ENCODE measurements at places on chromosomes 12 and 14.

GRCh38 chr12:116719731-116720528 lies 17.9 kb downstream of the SPRING1 start:
- no peak for DNase-seq

- DNase-seq, result no peak
Observed at GRCh38 chr12:108349278-108349688, 10.2 kb upstream of the CMKLR1 start.

DNA sequence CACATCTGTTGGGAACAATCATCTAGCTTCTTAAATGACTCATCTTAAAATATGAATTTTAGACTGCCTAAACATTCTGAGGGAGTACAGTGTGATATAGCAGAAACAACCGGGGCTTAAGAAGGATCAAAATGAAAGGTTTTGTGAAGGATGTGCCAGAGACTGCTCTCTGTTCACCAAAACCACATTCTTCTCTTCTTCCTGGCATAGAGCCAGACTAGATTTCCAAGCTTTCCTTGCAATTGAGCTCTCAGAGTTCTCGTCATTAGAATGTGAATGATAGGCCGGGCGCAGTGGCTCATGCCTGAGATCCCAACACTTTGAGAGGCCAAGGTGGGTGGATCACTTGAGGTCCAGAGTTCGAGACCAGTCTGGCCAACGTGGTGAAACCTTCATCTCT lies 94.5 kb downstream of the LRRIQ1 start:
- DNase-seq, result no peak

- no peak for DNase-seq
Observed at GRCh38 chr12:795305-795704, 42.9 kb downstream of the WNK1 start.

GRCh38 chr14:38038986-38039385 lies 168.7 kb upstream of the SSTR1 start:
- no peak for DNase-seq

DNA sequence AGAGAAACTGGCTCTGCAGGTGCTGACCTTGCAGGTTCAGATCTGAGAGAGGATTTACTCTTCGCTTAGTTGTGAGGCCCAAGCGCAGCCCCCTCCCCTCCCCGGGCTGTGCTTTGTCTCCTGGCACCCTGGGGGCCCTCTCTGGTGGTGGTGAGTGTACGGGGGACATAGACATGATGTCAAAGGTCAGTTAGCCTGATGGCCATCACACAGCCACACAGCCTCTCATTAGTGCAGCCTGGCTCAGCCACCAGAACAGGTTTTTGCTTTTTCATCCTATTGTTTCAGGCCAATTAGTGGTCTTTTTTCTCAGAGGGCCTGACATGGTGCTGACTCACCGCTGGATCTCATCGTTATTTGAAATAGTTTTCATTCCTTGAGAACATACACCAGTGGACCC lies 437.9 kb downstream of the AACS start:
- DNase-seq, result no peak

DNA sequence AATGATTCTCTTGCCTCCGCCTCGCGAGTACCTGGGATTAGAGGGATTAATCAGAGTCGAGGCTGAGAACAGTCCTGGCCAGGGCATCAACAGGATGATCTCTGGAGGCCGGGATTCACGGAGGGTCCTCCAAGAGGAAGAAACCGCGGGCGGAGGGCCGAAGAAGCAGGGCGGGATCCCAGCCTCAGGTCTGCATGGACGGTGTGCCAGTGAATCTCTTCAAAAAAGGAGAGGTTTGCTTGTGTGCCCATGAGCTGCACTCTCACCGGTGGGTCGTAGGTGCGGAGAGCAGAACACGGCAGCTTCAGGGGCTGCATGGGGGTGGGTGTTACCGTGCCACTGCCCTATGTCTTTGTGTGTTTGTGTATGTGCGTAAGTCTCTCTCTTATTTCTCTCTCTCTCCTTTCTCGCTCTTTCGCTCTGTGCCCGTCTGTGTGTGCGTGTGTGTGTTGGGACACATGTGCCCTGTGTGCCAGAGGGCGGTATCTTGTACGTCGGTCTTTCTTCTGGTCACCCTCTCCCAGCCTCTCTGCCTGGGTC lies 768.2 kb upstream of the ALG10B start:
- no peak for DNase-seq

DNA sequence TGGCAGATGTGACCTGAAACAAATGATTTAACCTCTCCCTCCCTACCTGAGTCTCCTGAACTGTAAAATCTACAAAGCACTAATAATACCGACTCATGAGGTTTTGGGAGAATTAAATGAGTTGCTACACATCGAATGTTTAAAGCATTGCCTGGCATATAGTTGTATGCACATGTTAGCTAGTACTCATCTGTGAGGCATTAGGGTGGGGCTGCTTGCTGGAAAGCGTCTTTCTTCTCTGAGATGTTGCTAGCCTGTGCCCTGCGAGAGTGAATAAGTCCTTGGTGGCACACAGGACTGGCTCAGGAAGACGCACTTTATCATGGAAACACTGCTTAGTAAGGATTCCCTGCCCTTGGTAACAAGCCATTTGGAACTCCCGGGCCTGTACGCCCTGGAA lies 6.1 kb downstream of the RAPGEF3 start:
- DNase-seq, result no peak

DNA sequence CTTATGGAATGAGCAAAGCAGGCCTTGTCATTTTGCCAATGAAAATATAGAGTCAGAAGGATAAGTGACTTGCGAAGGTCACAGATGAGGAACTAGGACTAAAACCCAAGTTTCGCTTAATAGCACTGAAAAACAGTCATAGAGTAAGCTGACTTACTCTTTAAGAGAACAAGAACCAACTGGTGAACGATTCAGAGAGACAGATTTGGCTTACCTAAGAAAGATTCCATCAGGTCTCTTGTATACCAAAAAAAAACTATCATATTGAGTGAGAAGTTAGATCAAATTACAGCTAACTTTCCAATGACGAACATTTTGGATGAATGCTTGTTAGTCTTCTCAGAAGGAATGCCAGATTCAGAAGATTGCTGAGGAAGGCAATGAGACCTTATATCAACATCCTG lies 74.2 kb downstream of the ZFC3H1 start:
- DNase-seq, result no peak

- no peak for DNase-seq
Observed at GRCh38 chr12:30268041-30268440, 427.6 kb downstream of the IPO8 start.

DNA sequence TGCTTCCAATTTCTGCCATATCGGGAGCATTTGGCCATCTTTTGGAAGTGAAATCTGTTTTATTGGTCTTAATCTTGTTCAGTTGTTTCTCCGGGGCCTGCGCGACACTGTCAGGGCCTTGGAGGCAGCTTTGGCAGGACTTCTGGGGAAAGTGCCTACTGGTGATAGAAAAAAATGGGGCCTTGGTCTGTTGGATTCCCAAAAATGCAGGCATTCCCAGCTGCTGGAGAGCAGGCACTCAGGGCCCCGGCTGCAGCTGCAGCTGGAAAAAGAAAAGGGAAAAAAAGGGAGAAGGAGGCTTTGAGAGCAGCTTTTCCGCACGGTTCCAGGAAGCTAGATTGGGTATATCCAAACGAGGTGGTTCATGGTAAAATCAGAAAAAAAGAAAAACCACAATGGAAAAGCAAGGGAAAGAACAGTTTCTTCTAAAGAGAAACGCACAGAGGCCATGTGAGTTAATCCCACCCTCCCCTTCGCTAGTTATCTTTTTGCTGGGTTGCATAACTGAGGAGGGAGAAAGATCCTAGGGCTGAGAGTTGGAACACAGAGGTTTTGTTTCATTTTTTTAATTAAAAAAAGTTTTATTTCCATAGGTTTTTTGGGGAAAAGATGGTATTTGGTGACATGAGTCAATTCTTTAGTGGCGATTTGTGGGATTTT lies 134.7 kb upstream of the RFLNA start:
- no peak for DNase-seq

GRCh38 chr12:76720068-76720467 lies 43.8 kb upstream of the ZDHHC17 start:
- DNase-seq, result no peak

GRCh38 chr12:120820884-120821510 lies 83.2 kb downstream of the SPPL3 start:
- no peak for DNase-seq

- no peak for DNase-seq
Observed at GRCh38 chr12:19855851-19856250, 416.6 kb downstream of the AEBP2 start.

- DNase-seq, result peak; percentile 85
Observed at GRCh38 chr12:26878661-26879119, 45.7 kb upstream of the ITPR2 start.

- DNase-seq, result no peak
Observed at GRCh38 chr14:39762576-39763401, 330.6 kb upstream of the FBXO33 start.

- no peak for DNase-seq
Observed at GRCh38 chr12:124111006-124111405, 138.0 kb downstream of the ZNF664 start.

DNA sequence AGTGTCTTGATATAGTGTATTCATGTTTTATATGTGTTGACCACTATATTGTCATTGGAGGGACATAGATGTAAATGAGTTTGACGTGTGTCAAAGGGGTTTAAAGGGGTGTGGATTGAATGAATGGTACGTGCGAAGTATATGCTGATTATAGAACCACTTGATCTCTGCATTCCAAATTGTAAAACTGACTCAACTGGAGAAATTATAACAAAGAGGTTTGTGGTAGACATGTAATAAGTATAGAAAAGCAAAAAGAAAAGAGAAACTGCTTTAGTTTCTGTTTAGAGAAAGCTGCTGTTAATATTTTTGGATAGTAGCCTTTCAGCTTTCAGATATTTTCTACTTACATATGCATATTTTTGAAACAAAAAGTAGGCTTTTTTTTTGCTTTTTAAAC lies 8.9 kb upstream of the MYRFL start:
- no peak for DNase-seq

GRCh38 chr14:103535891-103536565 lies 7.0 kb downstream of the TRMT61A start:
- DNase-seq, result no peak

DNA sequence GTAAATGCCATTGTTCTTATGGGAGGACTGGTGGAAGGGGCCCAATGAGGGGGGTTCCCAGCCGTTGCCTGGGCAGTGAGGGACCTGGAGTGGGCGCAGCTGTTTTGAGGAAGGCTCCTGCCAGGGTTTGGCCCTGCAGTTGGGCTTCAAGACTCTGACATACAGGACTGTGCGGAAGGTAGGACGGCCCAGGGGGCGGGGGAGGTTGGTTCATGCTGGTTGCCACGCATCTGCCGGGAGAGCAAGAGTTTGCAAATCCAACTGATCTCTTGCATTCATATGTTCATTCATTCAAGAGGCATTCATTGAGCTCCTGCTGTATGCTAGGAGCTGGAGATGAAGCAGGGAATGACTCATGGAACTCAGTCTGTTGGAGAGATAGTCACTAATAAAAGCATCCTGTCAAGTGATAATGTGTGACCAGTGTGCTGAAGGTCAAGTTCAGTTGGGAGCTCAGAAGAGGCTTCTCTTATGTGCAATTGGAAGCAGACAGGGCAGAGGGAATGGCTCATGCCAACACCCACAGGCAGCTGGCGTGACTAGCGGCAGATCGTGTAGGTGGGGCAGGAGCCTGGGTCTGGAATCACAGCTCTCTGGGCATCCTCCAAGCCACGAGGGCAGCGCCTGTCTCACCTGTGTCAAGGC lies 7.8 kb downstream of the SH2B3 start:
- DNase-seq, result peak; percentile 25

DNA sequence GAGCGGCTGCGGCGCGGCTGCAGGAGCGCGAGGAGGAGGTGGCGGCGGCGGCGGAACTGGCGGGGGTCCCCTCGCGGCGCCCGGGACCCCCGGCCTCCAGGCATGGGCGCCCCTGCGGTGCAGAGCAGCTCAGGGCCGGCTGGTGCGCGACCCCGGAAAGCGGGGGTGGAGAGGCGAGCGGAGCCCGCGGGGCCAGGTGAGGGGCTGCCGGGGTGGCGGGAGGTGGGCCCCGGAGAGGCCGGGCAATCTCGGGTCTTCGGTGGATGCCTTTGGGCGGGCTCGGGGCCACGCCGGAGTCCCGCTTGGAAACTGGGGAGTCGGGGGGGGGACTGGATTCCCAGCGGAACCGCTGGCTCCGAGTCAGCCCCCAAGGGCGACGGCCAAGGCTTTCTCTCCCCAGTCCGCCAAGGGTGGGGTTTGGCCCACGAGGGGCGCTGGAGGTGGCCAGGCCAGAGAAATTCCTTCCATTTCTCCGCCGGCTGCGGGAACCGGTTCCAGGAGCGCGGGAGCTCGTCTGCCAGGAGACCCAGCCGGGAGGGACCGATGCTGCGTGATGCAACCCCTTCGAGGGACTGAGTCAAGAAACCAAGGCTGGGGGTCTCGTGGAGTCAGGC lies 13.9 kb upstream of the NR4A1 start:
- peak; percentile 71 for DNase-seq

DNA sequence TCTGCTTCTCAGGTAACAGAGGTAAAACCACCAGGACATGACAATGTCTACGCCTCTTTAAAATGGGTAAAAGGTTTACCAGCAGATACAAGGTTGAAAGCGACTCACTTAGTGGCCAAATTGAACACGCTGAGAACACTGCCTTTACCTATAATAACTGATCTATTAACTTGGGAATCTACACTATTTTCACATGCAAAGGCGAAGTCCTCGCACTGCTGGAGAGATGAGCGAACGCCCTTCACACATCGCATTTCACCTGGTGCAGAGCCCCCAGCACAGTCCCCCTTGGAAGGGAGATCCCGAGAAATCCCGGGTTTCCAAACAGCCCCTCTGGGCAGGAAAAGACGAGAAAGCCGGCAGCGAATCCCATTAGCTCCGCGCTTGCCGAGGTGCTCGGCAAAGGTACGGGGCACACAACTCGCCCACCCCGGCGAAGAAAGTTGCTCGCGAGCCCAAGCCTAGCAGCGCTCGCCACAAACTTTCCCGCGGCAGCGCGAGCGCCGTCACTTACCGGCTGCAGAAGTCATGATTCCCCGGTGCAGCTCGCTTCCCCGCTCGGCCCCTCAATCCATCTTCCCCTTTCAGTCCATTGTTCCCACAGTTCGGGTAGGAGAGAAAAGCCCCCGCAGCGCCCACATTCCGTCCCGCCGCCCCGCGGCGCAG lies 423 bp downstream of the FGD6 start:
- DNase-seq, result no peak

- DNase-seq, result no peak
Observed at GRCh38 chr14:104579507-104579906, at the start of gene C14orf180. Gene C14orf180 (plus strand): TSS chr14:104579764. CDS start chr14:104586431, 6,667 bp downstream.

GRCh38 chr14:99522025-99522401 lies 40.8 kb downstream of the CCNK start:
- no peak for DNase-seq

- no peak for DNase-seq
Observed at GRCh38 chr14:24982472-24983155, 67.3 kb downstream of the STXBP6 start.

DNA sequence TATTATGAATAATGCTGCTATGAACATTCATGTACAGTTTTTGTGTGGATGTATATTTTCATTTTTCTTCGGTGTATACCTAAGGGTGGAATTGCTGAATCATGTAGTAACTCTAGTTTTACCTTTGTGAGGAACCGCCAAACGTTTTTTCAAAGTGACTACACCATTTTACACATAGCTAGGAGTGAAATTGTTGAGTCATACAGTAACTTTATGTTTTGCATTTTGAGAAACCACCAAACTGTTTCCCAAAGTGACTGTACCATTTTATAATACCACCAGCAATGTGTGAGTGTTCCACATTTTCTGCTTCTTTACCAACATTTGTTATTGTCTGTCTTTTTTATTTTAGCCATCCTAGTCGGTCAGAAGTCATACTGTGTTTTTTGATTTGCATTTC lies 3.1 kb upstream of the TPH2 start:
- DNase-seq, result no peak

GRCh38 chr14:29709490-29709889 lies 218.2 kb downstream of the PRKD1 start:
- DNase-seq, result no peak

GRCh38 chr14:96752594-96752993 lies 44.6 kb upstream of the VRK1 start:
- DNase-seq, result no peak
